T-helper 1 cell treated with Interleukin-12 subunit alpha and Interleukin-12 subunit beta and Interleukin-4 antibody, amounts not matched to agents 30 ng/mL and 1 ng/mL, for 36 hours (primary cell): ENCODE measurements at places on chromosomes 3 and 15. TPM values are rescaled to one million over a fixed set of nuclear protein-coding genes. Genes with fewer than 3 reads are reported as not detected.

The ACTC1 gene
- total RNA-seq: not detected in 2 replicates

The USP3 gene
- 63.5 and 63.9 TPM in 2 replicates for total RNA-seq

The PLCH1 gene
- total RNA-seq: 0.71 and 0.88 TPM in 2 replicates

The GRM2 gene
- total RNA-seq: 1.6 and 2.1 TPM in 2 replicates

The P2RY1 gene
- total RNA-seq: 0.34 and 0.37 TPM in 2 replicates

The HGD gene
- 0.39 and 0.61 TPM in 2 replicates for total RNA-seq

The ALDH1A2 gene
- total RNA-seq: 0.22 TPM in 1 of 2 replicates, not detected in the other

The SNRPN gene
- total RNA-seq: 51.6 and 54.0 TPM in 2 replicates

The EDEM1 gene
- 156 and 159 TPM in 2 replicates for total RNA-seq

The TRA2B gene
- 232 and 235 TPM in 2 replicates for total RNA-seq

The NR1I2 gene
- total RNA-seq: not detected in 2 replicates

The MCTP2 gene
- total RNA-seq: 71.2 and 82.5 TPM in 2 replicates

The MUC4 gene
- total RNA-seq: 0.49 and 0.68 TPM in 2 replicates

The GREM1 gene
- total RNA-seq: not detected in 2 replicates

The CHL1 gene
- not detected in 2 replicates for total RNA-seq

The LRRC3B gene
- not detected in 2 replicates for total RNA-seq

The POLQ gene
- total RNA-seq: 24.6 and 27.1 TPM in 2 replicates

The CLRN1 gene
- total RNA-seq: not detected in 2 replicates

The SLC2A2 gene
- total RNA-seq: not detected in 2 replicates

The NANOGP8 gene
- total RNA-seq: not detected in 2 replicates

The CPLX3 gene
- 0.91 and 1.4 TPM in 2 replicates for total RNA-seq

The ELP6 gene
- 43.3 and 46.1 TPM in 2 replicates for total RNA-seq

The SCAMP5 gene
- 0.98 and 1.4 TPM in 2 replicates for total RNA-seq

The C3orf85 gene
- total RNA-seq: not detected in 2 replicates

The KLHL6 gene
- total RNA-seq: 35.1 and 36.0 TPM in 2 replicates

The STRIT1 gene
- total RNA-seq: not detected in 2 replicates

The CCNB2 gene
- 52.8 and 52.9 TPM in 2 replicates for total RNA-seq

The SEMA5B gene
- not detected in 2 replicates for total RNA-seq

The ZIC4 gene
- not detected in 2 replicates for total RNA-seq

The CCR9 gene
- total RNA-seq: not detected in 2 replicates

The AHSG gene
- not detected in 2 replicates for total RNA-seq

The TRPC1 gene
- total RNA-seq: 0.81 and 2.0 TPM in 2 replicates

The ADAMTS7 gene
- total RNA-seq: 0.15 and 0.32 TPM in 2 replicates

The SLC6A11 gene
- not detected in 2 replicates for total RNA-seq

The DPP8 gene
- total RNA-seq: 43.6 and 45.0 TPM in 2 replicates

The DISP2 gene
- total RNA-seq: 0.22 and 1.0 TPM in 2 replicates

The DPH3 gene
- total RNA-seq: 21.2 and 22.2 TPM in 2 replicates

The TNFAIP8L3 gene
- 0.17 and 0.22 TPM in 2 replicates for total RNA-seq

The GP9 gene
- not detected in 2 replicates for total RNA-seq

The KLF15 gene
- total RNA-seq: not detected in 2 replicates

The C15orf62 gene
- total RNA-seq: 0.56 and 0.63 TPM in 2 replicates

The DHX36 gene
- total RNA-seq: 81.8 and 89.6 TPM in 2 replicates

The MORF4L1 gene
- 240 and 262 TPM in 2 replicates for total RNA-seq

The SLC12A1 gene
- total RNA-seq: not detected in 2 replicates

The BUB1B gene
- 49.9 and 54.8 TPM in 2 replicates for total RNA-seq

The IGDCC3 gene
- not detected in 2 replicates for total RNA-seq

The HAUS2 gene
- total RNA-seq: 31.7 and 33.0 TPM in 2 replicates

The EPHB1 gene
- 8.1 TPM in 2 replicates for total RNA-seq

The TMEM158 gene
- total RNA-seq: 0.15 TPM in 1 of 2 replicates, not detected in the other

The GNAT1 gene
- not detected in 2 replicates for total RNA-seq

The AGBL1 gene
- not detected in 2 replicates for total RNA-seq

The RTP1 gene
- total RNA-seq: not detected in 2 replicates

The PIERCE2 gene
- not detected in 2 replicates for total RNA-seq

The WDR49 gene
- total RNA-seq: 0.32 TPM in 1 of 2 replicates, not detected in the other
